ENCODE measurements at places on chromosomes 13 and 19.

- DNase-seq: no peak
These were observed 10.6 kb downstream of the GPI start for GRCh38 chr19:34375598-34375997.

DNA sequence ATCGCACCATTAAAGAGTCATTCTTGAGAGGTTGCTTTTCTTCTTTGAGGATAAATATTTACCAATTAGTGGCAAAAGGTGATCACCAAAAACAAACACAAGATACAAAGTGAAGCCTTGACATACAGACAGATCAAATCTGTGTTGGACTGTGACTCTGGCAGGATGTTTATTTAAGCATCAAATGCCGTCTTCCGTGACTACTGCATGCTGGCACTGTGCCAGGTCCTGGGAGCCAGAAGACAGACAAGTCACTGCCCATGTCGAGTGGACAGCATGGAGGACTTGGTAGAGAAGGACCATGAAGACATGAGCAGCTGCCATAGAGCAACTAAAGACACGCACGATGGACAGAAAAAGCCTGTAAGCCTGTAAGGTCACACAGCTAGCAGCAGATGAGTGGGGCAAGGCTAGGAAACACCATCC lies 92.8 kb upstream of the FARP1 start:
- no peak for DNase-seq

DNA sequence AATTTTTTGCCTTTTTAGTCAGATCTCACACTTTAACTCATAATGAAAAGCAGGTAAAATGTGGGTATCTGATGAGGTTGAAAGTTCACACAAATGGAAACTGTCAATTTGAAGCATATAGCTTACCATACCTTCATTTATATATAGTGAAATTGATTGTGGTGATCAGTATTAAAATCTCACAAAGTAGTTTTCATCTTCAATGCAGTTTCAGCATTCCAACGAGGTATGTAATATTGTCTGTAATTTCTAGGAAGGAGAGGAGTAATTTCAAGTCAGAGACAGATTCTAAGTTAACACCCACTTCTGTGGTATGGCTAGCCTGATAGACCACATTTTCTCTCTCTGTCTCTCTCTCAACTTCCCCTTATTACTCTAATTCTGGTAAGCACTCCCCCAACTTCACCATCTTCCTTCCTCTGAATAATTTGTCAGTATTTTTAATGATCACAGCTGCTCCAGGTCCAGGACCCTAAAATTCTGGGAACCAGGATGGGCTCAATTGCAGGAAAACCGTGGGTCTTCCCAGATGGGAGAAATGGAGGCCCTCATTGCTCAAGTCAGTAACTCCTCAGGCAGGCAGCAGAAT lies 455.7 kb downstream of the FGF9 start:
- DNase-seq: no peak

DNA sequence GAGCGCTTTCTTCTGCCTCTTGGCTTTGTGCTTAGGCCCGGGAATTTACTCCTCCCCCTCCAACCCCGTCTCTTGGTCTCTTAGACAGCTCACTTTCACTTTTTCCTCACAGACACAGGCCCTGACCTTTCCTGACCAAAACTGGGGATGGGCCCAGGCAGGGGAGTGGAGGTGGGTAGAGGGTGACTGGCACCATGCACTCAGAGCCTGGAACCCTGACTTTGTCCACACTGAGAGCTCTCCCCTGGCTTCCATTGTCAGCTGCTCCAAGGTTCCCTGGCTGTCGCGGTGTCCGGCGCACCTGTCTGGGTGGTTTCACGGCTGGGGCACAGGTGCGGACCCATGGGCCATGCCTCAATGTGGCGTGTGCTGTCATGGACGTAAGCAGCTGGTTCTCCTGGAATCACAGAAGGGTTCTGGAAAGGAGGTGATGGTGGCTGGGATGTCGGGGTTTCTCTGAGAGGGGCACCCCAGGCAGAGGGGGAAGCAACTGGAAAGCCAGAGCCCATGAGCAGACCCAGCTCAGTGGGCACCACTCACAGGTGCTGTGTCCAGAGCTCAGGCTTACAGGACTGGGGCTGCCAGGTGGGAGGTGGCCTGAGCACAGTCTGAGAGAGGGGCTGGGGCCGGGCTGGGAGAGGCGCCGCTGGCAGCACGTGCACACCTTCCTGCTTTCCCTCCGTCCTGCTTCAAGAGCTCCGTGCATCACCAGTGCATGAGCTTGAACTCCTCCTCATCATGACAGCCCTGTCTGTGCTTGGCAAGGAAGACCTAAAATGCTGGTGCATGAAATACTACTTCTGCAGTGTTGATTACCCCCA lies 28.0 kb upstream of the C1QTNF9 start:
- no peak for DNase-seq

DNA sequence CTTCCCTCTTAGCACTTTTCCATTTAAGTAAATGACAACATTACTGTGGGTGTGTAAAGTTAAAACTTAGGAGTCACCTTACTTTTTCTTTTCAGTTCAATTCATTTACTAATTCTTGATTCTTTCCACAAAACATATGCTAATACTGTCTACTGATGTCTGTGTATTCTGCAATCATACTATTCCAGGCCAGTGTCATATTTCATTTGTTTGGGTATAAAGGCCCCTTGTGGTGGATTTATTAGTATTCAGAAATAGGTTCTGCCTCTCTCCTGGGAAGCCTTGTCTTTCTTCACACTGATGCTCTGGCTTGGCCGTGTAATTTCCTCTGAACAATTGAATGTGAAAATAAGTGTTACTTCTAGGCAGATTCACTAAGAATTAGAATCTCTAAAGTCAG lies 621.9 kb upstream of the SPRY2 start:
- DNase-seq: peak; percentile 22

DNA sequence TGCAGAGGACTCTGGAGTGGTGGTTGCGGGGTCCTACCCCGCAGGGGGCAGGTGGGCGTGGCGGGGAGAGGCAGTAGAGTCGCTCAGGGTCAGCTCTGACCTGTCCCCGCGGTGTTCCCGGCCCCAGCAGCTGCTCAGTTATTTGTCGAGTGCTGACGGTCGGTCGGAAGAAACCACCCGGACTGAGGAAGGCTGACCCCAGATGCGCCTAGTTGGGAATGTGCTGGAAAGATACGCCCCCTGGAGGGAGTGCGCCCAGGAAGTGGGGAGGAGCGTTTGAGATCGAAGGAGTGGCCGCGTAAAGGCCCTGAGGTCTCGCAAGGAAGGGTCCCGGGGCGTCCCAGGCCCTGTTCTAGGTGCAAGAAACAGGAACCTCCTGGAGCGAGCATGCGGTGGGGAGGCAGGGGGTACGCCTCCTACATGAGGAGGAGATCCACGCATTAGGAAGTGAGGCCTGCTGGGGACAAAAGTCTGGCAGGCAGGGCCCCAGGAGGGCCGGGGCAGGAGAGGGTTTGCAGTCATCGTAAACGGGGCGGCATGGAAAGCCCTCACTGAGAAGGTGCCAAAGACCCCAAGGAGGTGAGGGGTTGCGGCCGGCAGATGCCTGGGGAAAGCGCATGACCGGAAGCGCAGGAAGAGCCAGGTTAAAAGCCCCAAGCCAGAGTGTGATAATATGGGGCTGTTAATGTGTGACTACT lies 9.2 kb downstream of the CCDC8 start:
- no peak for DNase-seq

GRCh38 chr19:30064348-30064699 lies 122.3 kb downstream of the URI1 start:
- DNase-seq: no peak

DNA sequence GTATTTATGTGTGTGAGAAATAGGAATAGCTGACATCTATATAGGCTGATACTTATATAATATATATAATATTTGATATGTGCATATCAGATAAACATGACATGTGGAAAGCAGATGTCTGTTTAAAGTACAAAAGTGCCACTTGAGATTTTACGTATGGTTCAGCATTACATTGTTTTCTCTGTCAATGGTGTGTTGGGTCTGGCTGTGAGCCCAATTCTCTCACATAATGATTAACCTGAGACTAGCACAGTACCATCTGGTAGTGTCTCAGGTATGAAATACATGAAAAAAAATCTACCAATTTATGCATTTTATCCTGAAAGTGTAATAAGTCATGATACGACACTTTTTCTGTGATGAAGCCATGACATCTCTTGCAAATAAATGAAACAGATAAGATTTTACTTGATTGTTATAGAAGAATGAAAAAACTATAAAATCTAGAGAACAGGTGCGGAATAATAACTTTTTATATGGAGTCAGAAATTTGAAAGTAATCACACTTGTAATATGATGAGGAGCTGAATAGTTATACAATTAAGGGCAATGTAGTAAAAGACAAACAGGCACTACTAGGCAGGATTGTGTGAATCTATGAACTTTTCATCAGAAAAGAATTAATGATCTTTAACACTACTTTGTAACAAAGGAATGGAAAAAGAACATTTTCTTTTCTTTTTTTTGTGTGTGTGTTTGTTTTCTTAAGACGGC lies 1405.0 kb downstream of the OLFM4 start:
- DNase-seq: peak; percentile 4

GRCh38 chr19:45659096-45659729 lies 8.8 kb upstream of the GIPR start:
- DNase-seq: no peak

DNA sequence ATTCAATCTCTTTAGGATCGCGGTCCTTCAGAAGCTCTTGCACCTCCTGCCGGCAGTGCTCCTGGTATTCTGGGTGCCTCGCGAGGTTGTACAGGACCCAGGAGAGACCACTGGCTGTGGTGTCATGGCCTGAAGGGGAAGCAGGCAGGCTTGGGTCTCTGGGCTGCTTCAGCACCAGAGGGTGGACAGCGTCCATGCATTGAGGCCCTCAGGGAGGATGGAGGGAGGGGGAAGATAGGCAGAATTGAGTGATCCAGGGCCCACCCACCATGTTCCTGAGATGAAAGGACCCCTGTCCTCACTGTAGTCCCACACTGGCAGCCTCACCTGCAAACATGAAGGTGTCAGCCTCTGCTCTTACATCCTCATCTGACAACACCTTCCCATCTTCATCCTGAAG lies 17.9 kb upstream of the OR10H5 start:
- no peak for DNase-seq

DNA sequence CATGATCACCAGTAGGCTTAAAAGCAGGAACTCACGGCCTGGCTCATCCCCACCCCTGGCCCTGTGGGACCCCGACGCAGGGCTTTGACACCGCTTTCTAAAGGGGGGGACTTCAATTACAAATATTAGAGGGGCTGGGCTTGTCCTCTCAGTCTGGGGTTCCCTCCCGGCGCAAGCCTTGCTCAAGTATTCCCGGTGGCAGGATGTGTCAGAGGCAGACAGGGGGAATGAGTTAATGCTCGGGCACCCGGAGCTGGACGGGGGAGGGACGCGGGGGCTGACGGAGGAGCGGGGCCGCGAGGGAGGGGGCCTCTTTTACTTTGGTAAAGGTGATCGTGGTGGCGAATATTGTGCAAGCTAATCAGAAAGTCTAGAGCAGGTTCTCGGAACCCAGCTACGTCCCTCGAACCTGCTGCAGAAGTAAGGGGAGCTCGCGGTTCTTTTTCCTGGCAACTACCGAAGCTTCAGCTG lies 1.1 kb downstream of the FGF14 start:
- DNase-seq: peak; percentile 68

- no peak for DNase-seq
These were observed 4.3 kb downstream of the RPL36 start for GRCh38 chr19:5694167-5694955.

DNA sequence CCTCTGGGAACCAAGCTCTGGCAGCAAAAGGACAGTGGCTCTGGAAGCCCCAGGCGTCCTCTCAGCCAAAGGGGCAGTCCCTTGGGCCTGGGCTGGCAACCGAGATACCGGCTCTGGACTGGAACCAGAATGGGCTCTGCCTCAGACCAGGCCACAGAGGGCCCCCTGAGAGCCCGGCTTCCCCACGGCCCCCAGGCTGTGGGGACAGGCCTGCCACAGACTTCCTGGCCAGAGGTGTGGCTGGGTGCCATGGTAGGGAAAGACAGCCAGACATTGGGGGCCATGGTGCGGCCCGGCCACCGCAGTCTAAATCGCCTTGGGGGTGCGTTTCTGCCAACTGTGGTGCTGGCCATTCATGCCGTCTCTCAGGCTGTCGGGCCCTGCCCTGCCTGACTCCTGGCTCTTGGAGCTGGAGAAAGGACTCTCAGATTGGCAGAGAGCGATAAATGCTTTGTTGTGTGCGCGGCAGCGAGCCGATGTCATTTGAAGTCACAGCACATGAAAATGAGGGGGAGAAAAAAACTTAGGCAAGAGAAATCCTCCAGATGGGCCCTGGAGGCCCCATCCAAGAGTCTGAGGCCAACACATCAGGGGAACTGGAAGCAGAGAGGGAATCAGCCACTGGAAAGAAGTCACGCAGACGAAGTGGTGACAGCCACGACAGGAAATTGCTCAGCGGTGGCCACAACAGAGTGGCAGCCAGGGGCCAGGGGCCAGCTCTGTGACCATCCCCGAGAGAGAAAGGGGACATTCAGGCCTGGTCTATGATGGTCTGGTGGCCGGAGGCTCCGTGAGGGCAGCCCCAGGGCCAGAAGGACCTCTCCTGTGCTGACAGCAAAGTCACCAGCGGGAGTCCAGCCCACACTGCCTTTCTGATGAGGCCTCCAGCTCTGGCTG lies 26.5 kb downstream of the SH3GL1 start:
- peak; percentile 69 for DNase-seq

GRCh38 chr13:32726374-32727037 lies 140.3 kb downstream of the PDS5B start:
- no peak for DNase-seq

- no peak for DNase-seq
These were observed 278.0 kb downstream of the FGF9 start for GRCh38 chr13:21948769-21949474.

- no peak for DNase-seq
These were observed 1348.6 kb upstream of the SLC10A2 start for GRCh38 chr13:104414771-104415170.

GRCh38 chr13:33870046-33870668 lies 52.2 kb downstream of the RFC3 start:
- DNase-seq: peak; percentile 14

DNA sequence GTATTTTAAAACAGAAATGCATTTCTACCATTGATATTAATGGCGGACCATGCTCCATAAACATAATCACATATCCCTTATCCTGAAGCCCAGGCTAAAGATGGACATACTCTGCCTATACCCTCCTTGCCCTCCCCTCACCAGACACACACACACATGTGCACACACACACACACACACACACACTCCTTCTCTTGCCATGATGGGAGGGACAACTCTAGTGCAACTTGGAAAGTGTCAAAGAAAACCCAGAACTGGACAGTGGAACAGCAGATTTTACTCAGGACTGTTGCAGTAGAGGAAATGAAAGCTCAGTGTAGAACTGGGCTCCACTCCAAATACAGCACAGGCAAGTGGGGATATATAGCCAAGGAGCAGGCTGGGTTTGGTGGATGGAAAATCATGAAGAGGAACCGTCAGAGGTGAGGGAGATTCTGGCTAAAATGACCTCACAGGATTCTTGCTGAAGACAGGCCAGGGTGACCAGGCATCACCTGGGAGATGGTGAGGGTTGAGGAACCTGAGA lies 40.8 kb downstream of the TNFRSF19 start:
- DNase-seq: no peak

DNA sequence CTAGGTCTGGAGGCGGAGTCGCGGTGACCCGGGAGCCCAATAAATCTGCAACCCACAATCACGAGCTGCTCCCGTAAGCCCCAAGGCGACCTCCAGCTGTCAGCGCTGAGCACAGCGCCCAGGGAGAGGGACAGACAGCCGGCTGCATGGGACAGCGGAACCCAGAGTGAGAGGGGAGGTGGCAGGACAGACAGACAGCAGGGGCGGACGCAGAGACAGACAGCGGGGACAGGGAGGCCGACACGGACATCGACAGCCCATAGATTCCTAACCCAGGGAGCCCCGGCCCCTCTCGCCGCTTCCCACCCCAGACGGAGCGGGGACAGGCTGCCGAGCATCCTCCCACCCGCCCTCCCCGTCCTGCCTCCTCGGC lies at the start of gene SLC5A5:
TSS of gene SLC5A5 (plus strand) at position 68 of the 373 bp plus-strand sequence. CDS start 375 bp downstream, outside the sequence.
- no peak for DNase-seq

- DNase-seq: no peak
These were observed 143.5 kb upstream of the UBL3 start for GRCh38 chr13:29993716-29994488.

Measured in brain (organoid and tissue), 16 donors.